ENCODE measurements at places on chromosomes 5 and 9.

DNA sequence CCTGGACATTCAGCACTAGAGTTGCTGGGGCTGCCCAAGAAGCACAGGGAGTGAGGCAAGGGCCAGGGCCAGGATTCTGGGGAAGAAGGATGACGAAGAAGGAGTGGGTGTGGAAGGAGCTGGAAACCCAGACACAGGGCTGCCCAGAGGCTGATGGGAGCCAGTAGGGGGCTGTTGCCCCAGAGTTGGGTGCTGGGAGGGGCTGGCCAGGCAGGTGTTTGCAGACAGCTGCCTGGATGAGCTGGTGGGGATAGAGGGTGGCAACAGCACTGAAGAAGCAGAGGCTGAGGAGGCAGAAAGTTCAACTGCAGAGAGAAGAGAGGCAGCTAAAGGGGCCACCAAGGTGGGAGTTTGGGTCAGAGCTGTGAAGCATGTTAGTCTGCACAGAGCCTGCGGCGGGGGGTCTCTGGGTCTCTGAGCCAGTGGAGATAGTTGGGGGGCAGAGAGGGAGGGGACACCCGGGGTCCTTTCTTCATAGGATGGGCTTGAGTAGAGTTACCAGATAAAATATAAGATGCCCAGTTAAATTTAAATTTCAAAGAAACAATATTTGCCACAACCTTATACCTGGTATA, 2.5 kb upstream of the AQP7 start:
- peaks cover 27% of the 10 kb centered on the region for H3K4me1 ChIP-seq
- H3K36me3 ChIP-seq: no peaks in the 10 kb centered on the region
- H3K27ac ChIP-seq: no peak overlapping the region
- no peak overlapping the region for H3K4me3 ChIP-seq
- no peaks in the 10 kb centered on the region for H3K27me3 ChIP-seq

DNA sequence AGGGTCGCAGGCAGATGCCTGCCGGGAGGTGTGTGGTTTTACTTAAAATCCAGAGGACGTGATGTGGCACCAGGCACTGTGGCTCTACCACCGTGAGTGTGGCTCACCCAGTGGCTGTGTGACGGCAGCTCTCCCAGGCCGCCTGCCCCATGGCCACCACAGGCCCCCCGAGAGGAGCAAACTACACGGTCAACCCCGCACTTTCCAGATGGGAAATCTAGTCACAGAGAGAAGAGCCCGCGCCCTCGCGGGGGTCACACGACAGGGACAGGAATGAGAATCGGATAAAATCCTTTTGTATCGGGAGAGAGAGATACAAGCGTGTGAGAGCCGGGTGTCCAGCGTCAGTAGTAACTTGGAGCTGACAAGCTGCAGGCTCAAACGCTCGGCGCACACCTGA, 24.4 kb downstream of the TERT start:
- no peaks in the 10 kb centered on the region for H3K4me1 ChIP-seq
- DNase-seq: no peak
- no peaks in the 10 kb centered on the region for H3K27me3 ChIP-seq
- H3K36me3 ChIP-seq: no peaks in the 10 kb centered on the region

GRCh38 chr5:115333164-115333563, 36.7 kb upstream of the CCDC112 start:
- no peak overlapping the region for H3K27ac ChIP-seq
- no peaks in the 10 kb centered on the region for H3K4me1 ChIP-seq
- H3K4me3 ChIP-seq: no peak overlapping the region
- no peak for DNase-seq

DNA sequence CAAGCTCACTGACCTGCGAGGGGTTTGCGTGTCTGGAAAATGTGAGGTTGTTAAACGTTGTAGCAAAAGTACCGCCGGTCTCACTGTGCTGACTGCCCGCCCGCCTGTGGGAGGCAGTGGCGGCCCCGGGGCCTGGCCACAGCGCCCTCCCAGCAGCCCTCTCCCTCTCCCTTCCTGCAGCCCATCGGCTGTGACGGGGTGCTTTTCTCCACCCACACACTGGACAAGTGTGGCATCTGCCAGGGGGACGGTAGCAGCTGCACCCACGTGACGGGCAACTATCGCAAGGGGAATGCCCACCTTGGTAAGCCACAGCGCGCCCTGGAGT, 6.2 kb downstream of the ADAMTSL2 start:
- no peak overlapping the region for H3K4me3 ChIP-seq
- no peaks in the 10 kb centered on the region for H3K36me3 ChIP-seq
- H3K4me1 ChIP-seq: peaks cover 21% of the 10 kb centered on the region

DNA sequence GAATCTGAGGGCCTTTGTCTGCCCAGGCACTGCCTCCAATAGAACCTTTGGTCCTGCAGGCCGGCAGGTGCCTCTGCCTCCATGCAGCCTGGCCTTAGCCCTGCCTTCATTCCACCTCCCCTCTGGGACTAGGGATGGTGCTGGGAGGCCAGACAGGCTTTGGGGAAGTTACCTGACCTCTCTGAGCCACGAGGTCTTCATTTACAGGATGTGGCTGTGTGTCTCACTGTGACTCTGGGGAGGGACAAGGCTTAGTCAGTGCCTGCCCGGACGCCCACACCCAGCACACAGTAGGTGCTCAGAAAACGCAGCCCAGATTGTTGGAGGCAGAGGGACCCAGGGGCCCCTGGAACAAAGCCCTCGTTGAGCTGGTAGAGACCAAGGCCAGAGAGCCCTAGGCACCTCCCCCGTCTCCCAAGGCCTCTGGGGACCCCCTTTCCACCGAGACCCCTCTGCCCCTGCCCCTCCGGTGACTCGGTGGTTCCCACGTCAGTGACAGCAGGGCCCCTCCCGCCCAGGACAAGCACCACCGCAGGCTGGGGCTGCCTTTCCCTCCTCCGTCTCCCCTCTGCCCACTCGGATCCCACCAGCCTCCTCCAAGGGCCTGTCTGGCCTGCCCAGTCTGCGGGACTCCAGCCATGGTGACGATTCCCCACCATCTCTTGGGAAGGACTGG, 46.9 kb upstream of the EGFL7 start:
- no peaks in the 10 kb centered on the region for H3K27me3 ChIP-seq
- no peak for DNase-seq
- no peaks in the 10 kb centered on the region for H3K36me3 ChIP-seq
- no peak overlapping the region for H3K4me3 ChIP-seq
- H3K27ac ChIP-seq: no peak overlapping the region

DNA sequence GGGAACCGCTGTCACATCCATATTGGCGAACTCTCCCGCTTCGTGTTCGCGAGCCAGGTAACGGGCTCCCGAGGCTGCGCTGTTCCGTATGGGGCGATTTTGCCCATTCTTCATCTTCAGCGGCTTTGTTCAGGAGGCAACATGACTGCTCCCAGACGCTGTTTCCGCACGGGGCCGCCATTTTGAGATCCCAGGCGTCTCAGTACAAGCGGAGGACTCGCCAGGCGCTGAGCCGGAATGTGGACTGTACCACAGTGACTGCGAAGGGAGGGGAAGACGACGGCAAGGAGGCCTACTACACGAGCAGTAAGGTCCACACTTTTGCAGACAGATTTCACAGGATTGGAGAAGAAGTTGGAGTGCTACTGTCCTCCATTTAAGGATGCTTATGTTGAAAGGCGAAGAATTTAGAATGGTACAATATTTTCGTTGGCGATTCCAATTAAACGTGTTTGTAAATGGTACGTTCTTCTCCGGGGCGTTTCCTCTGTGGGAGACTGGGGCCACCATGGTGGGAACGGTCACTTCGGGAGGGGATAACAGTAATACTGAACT, 41.6 kb upstream of the ZNF300 start:
- no peaks in the 10 kb centered on the region for H3K4me1 ChIP-seq
- DNase-seq: peak; percentile 81
- peak overlapping the region; percentile 63 for H3K27ac ChIP-seq
- no peaks in the 10 kb centered on the region for H3K27me3 ChIP-seq
- H3K36me3 ChIP-seq: peaks cover 11% of the 10 kb centered on the region

GRCh38 chr9:127278372-127278771, 13.8 kb downstream of the GARNL3 start:
- peaks cover 4% of the 10 kb centered on the region for H3K4me1 ChIP-seq
- H3K27ac ChIP-seq: no peak overlapping the region
- no peaks in the 10 kb centered on the region for H3K27me3 ChIP-seq
- no peak overlapping the region for H3K4me3 ChIP-seq
- no peaks in the 10 kb centered on the region for H3K36me3 ChIP-seq
- no peak for DNase-seq

DNA sequence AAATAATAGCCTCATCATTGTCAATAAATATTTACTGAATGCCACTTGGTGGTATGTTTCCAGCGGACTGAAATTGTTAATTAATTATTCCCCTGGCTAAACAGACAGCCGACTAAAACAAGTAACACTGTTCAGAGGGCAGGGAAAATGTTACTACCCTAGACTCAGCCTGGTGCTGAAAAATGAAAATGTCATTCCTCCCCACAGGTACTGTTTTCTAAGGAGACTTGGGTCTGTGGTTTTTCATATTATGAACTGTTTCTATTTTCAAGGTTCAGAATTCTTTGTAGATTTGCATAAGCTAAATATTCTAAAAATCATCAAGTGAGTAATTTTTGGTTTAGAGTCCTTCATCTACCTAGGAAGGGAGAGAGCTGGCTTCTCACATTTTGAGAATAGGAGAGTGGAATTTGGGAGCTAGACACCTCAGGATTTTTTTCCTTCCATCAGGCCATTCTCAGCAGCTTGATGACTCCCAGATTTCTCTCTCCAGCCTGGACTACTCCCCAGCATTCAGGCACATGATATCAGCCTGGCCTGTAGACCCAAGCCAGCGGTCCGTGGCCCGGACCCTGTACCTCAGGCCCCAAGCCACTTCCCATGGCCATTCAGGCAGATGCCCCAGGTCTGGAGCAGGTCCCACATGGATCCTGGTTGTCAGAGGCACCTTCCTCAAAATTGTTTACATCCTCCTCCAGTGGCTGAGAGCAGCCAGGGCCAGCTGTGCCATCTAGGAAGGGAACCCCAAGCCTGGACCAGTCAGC, 24.4 kb downstream of the BHMT start:
- no peak overlapping the region for H3K4me3 ChIP-seq
- no peak for DNase-seq
- no peaks in the 10 kb centered on the region for H3K27me3 ChIP-seq
- H3K36me3 ChIP-seq: no peaks in the 10 kb centered on the region

DNA sequence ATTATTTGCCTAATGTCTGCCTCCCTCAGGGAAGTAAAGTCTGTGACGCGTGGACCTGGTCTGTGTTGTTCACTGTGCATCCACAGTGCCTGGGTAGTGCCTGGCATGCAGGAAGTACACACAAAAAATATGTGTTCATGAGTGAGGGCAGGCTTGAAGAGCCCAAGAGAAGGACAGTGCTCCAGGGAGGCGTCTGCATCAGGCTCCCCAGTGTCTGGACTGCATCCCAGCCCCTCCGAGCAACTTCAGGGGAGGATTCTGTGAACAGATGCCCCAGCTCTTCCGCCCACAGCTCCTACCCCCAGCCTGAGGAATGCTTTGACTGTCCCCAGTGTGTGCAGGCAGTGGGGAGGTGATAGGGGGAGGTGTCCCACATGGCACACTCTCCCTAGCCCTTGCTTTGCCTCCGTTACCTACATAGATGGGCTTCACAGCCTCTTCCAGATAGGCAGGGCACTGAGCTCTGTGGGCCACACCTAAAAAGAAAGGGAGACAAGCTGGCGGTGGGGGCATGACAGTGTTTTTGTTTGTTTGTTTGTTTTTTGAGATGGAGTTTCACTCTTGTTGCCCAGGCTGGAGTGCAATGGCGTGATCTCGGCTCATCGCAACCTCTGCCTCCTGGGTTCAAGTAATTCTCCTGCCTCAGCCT, 25.4 kb downstream of the IRF1 start:
- H3K4me3 ChIP-seq: no peak overlapping the region
- no peaks in the 10 kb centered on the region for H3K27me3 ChIP-seq
- H3K27ac ChIP-seq: no peak overlapping the region
- peaks cover 4% of the 10 kb centered on the region for H3K36me3 ChIP-seq
- H3K4me1 ChIP-seq: peaks cover 47% of the 10 kb centered on the region

- DNase-seq: no peak
- no peak overlapping the region for H3K4me3 ChIP-seq
- H3K4me1 ChIP-seq: peaks cover 15% of the 10 kb centered on the region
- H3K27me3 ChIP-seq: no peaks in the 10 kb centered on the region
- H3K36me3 ChIP-seq: no peaks in the 10 kb centered on the region
- H3K27ac ChIP-seq: peak overlapping the region; percentile 48
Measured at GRCh38 chr5:124341066-124341858, 405.2 kb downstream of the ZNF608 start.

DNA sequence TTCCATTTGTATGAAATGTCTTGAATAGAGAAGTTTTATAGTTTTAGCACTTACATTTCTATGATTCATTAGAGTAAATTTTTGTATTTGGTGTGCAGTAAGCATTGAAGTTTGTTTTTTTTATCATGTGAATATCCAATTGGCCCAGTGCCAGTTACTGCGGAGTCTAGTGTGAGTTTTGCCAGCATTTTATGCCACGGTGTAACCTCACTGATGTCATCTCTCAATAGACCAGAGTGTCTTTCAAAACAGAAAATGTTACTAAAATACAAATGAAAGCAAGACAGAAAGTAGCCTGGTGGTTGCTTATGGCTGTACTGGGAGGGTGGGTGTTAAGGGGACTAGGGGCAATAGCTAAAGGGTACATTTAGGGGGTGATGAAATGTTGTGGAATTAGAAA, 62.8 kb downstream of the IPPK start:
- peaks cover 55% of the 10 kb centered on the region for H3K4me1 ChIP-seq
- peaks cover 5% of the 10 kb centered on the region for H3K36me3 ChIP-seq
- no peak for DNase-seq
- no peaks in the 10 kb centered on the region for H3K27me3 ChIP-seq
- H3K27ac ChIP-seq: peak overlapping the region; percentile 35
- H3K4me3 ChIP-seq: no peak overlapping the region

GRCh38 chr5:27048510-27048909, 10.1 kb upstream of the CDH9 start:
- no peaks in the 10 kb centered on the region for H3K36me3 ChIP-seq
- DNase-seq: no peak
- no peaks in the 10 kb centered on the region for H3K4me1 ChIP-seq
- no peak overlapping the region for H3K4me3 ChIP-seq

DNA sequence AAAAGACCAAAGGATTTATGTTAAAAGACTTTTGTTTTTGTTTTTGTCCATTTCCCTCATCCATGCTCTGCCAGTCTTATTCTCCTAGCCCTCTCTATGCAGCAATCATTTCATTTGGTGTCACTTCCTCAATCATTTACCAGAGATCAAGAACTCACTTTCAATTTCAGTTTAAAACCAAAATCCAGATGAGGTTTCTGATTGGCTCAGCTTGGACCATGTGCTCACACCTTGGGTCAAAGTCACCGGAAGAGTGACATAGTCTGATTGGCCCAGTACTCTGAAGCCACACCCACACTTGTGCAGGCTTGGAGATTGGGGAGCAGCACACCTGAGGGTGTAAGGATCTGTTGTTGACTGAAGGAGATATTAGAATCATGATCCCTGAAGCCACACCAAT, 79.6 kb downstream of the TLR4 start:
- no peaks in the 10 kb centered on the region for H3K36me3 ChIP-seq
- peaks cover 19% of the 10 kb centered on the region for H3K4me1 ChIP-seq
- H3K4me3 ChIP-seq: peak overlapping the region; percentile 31
- H3K27me3 ChIP-seq: no peaks in the 10 kb centered on the region

- peaks cover 4% of the 10 kb centered on the region for H3K27me3 ChIP-seq
- no peaks in the 10 kb centered on the region for H3K36me3 ChIP-seq
- H3K27ac ChIP-seq: no peak overlapping the region
- H3K4me3 ChIP-seq: no peak overlapping the region
Measured at GRCh38 chr9:38125889-38126288, 56.9 kb upstream of the SHB start.

GRCh38 chr5:177546258-177546741, 8.1 kb downstream of the FAM193B start:
- no peaks in the 10 kb centered on the region for H3K36me3 ChIP-seq
- no peak for DNase-seq
- no peak overlapping the region for H3K4me3 ChIP-seq
- no peaks in the 10 kb centered on the region for H3K27me3 ChIP-seq
- peak overlapping the region; percentile 86 for H3K27ac ChIP-seq
